Choroid plexus epithelial cell (primary cell): ENCODE measurements at places on chromosomes 2 and 18.
A peak's percentile ranks its signal among the peaks of the same experiment; 100 is the strongest.

DNA sequence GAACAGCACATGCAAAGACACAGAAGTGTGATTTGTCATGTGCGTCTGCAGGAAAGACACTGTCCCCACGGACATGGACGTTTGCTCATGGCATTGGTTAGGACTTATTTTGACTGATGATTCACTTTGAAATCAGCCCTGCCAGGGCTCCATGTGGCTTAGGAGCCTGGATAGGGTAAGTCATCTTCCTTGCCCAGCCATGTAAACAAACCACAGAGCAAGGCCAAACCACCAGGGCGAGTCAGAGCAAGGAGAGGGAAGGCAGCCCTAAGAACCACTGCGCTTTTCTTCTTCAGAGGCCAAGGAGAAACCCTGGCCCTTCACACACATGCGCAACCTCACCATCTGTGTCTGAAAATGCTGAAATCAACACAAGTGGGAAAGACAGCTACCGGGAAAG, 88.8 kb downstream of the GFPT1 start:
- DNase-seq, result peak; percentile 95

DNA sequence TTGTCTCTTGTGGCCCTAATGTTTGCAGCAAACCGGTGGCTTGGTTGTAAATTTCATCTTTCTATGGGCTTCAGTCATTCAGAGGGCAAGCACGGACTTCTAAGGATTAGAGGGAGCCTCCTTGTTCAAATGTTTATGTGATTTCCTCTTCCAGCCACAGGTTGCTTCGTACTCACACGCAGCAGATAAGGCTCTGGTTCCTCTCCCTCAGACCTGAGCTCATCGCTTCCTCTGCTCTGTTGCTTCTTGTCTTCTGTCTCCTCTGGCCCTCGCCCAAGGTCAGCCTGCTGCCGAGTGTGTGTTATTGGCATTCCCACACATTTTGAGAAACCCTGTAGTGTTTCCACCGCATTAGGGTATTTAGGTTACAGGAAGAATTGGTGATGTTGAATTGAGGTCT, 44.0 kb downstream of the MYL12B start:
- DNase-seq, result peak; percentile 98

DNA sequence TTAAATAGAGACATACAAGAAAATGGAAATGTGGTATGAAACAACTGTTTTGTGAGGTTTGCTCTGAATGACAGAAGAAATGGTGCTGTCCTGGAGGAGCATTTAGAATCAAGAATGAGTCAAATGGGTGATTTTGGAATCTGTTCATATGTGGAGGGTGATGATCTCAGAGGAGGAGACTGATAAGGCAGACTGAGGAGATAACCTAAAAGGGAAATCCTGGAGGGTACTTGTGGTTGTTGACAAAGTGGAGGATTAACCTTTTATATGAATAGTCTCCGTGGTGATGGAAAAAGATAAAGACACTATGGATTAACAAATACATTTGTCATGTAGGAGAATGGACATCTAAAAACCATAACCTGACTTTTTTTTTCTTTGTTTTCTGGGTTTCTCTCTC, 74.1 kb downstream of the MMADHC start:
- DNase-seq, result no peak

DNA sequence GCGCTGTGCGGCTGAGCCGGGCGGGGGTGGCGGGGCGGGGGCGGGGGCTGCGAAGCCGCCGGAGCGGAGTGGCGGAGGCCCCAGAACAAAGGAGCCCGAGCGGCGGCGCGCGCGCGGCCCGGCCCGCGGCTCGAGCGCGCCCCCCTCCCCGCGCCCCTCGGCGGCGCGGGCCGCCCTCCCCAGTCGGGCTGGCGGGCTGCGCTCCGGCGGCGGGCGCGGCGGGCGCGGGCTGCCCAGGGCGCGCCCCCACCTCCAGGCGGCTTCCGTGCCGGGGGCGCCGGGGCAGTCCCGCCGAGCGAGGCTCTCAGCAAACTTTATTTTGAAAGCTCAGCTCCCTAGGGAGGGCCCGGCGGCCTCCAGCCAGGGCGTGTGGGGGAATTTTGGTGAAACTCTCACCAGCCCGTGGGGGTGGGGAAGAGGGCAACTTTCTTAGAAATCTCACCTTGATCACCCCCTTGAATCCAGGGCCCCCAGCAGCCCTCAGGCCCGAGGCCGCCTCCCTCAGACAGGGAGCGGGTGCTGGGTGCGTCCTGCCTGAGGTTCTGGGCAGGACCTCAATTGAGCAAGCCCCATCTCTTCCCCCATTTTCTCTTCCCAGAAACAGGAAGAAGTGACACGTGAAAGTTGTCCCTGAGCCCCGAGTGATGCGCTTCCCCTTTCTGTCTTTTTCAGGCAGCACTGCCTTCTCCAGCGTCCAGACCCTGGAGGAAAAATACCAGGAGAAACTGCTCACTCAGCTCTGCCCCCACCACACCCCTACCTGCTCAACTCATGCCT, 786 bp downstream of the TET3 start:
- DNase-seq, result no peak

GRCh38 chr2:216774620-216775019, 79.3 kb upstream of the IGFBP5 start:
- DNase-seq, result peak; percentile 49

- DNase-seq, result no peak
These were observed 17.7 kb upstream of the SERPINB2 start for GRCh38 chr18:63869851-63870250.

DNA sequence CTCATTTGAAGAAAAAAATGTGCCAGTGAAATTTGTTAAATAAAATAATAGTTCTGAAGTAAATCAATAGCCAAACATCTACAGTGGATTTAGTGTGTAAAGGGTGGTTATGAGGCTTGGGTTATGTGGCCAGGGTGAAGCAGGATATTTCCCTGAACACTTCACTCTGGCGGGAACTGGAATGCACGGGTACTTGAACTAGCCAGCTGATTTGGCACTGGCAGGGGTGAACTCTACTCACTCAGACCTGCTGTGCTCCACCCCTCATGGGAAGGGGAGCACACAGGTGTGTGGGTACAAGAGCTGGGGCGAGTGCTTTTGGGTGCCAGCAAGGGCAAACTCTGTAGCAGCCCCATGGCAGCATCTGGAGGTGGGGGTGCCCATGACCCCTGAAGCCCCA, 278.2 kb downstream of the CALCRL start:
- DNase-seq, result no peak

DNA sequence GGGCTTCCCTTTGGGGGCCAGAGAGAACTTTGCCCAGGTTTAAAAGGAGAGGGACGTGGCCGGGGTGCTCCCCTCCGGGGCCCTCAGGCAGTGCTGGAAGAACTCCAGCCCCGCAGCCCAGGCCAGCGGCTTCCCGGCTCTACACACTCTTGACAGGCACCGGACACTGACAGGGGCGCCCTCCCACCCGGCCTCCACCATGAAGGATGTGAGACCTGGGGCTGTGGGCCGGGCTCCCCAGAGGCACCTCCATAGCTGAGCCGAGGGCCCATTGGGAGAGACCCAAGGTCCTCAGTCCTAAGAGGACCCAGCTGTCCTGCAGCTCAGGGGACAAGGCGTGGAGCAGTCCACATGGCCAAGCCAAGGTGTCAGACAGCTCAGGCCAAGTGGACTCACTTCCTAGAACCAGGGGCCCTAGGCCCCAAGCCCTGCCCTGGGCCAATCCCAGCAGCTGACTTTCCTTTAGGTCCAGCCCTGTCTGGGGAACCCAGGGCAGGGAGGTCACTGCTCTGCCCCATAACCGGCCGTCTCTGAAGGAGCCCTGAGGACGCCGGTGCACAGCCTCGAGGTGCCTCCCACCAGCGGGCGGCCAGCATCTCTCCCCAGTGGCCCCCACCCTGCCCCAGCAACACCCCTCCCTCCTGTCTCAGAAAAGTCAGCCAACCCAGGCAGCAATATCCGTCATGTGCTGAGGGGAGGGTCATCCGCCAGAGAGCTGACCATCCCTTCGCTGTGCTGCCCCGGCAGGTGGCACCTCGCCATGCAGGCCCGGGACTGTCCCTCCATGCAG, 51.8 kb downstream of the BIN1 start:
- DNase-seq, result no peak

DNA sequence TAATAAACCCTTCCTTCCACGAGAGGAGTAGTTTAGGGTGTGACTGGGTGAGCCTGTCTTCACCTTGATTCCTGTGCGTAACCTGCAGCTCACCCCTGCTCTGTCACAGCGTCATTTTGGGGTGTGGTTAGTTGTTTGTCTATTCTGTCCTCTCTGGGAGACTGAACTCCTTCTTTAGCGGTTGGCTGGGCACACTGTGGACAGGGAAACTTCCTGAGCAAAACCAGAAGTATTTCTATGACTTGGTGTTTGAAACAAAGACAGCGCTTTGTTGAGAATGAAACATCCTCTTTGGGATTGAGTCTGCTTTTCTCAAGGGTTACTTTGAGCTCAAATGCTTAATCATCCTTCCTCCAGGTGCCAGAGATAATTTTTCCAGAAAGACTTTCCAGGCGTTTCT, 270.7 kb downstream of the HRH4 start:
- no peak for DNase-seq

DNA sequence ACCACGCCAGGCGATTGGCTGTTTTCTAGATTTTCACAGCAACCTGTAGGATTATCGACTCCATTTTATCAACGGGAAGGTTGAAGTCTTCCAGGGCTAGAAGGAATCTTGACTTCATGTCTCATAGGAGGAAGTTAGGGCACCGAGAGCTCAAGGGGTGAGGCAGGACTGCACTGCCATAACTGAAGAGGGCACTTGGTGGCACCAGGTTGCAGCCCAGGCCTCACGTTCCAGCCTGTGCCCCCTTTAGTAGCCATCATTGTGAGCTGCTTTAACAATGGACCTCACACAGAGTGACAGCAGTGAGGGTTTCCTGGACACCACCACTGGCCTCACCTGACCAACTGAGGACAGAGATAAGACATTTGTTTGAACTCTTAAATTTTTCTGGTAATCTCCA, 22.9 kb upstream of the RPL37A start:
- DNase-seq, result no peak

DNA sequence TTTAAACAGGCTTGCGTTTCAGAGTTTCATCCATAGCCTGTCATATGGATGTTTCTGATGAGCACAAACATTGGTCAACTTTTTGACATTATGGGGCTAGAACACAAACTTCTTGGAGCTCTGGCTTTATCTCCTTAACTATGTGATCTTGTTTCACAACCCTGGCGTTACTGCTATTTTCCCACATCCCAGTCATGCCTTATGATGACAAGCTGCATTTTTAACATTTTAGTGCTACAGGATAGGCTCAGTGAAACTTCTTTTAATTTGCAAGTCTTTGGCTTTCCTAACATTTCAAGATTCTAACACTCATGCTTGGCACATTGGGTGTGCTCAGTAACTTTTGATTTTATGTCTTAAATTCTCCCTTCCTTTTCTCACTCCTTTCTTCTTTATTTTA, 21.0 kb upstream of the PDE1A start:
- peak; percentile 95 for DNase-seq

DNA sequence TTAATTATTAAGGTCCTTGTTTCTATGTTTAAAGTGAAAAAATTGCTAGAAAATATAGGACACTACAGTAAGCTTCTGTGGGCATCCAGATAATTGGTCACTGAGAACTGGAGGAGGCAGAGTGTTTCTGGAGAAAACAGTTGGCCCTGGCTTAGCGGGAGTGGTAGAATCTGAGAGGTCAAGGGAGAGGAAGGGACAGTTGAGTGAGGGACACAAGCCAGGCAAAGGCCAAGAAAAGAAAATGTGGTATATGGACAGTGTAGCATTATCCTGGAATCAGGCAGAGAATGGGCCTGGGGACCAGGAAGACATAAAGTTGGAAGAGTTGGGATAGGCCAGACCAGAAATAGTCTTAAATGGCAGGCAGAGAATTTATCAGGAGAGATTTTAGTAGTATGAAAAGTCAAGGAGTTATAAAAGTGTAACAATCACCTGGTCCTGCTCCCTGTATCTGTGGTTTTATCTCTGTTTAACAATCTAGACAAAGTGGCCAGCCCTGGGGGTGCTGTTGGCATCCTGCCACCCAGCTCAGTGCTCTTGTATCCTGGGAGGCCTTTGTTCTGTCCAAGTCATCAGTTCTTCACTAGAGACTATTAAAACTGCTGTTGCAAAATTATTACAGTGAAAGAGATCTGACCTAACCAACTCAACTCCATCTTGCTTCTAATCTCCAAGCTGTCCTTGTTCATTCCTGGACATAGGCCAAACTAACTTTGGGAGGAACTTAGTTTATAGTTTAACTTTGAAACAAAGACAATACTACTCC, 15.4 kb upstream of the MSGN1 start:
- no peak for DNase-seq

- DNase-seq, result peak; percentile 72
These were observed 35.8 kb upstream of the AFF3 start for GRCh38 chr2:100178085-100178788.

GRCh38 chr2:29233428-29233827, 118.2 kb downstream of the CLIP4 start:
- no peak for DNase-seq

DNA sequence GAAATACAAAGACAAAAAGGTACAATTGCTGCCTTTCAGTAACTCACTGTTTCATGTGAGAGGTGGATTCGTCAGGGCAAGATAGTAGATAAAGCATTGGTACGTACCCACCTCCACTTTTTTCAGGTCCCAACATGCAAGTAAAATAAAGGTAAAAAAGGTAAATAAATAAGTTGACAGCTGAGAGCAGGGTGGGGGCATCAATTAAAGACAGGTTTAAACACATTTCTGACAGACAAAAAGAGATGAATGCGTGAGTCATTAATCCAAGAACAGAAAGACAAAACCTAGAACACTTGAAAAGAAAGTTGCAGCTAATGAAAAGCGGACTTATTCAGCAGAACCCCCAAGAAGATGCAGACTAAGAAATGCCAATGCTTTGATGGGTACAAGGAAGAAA, 979.6 kb upstream of the CDH2 start:
- no peak for DNase-seq

- DNase-seq, result no peak
These were observed 23.6 kb downstream of the WDSUB1 start for GRCh38 chr2:159262904-159263303.

DNA sequence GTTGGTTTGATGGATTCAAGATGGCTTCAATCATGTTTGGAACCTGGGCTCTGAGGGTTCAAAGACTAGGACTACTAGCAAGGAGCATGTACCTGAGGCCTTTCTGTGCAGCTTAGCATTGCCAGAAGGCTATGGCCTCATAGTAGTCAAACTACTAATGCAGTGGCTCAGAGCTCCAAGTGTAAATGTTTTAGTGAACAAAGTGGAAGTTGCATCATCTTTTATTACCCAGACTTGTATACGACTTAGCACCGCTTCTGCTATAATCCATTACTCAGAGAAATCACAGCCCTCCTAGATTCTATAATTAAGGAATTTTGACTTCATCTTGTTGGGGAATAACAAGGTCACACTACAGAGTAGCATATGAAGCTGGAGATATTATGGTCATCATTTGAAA, 210.5 kb downstream of the ERBB4 start:
- no peak for DNase-seq

DNA sequence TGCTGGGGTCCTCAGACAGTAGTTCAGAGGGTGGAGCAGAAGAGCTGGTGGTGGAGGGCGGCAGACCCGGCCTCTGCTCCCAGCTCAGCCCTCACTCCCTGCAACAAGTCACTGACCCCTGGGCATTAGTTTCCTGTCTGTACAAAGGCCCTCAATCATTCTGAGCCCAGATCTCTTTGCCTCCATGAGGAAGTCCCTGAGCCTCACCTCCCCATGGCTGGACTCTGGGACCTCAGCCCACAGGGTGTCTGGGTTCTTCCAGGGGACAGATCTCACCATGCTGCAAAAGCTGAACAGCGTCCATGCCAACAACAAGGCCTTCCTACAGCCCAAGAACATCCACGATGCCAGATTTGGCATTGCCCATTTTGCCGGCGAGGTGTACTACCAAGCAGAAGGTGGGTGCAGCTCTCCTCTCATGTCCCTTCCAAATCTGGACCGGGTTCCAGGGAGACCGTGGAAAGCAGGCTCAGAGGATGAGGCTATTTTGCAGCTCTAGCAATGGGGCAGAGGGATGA, 49.1 kb downstream of the MYO7B start:
- DNase-seq, result no peak
